Stimulated activated CD4-positive, alpha-beta T cell treated with anti-CD3 and anti-CD28 coated beads, TNF-alpha, amount 100 ng/mL, for 24 hours (primary cell): ENCODE measurements at places on chromosomes 7 and 10.

DNA sequence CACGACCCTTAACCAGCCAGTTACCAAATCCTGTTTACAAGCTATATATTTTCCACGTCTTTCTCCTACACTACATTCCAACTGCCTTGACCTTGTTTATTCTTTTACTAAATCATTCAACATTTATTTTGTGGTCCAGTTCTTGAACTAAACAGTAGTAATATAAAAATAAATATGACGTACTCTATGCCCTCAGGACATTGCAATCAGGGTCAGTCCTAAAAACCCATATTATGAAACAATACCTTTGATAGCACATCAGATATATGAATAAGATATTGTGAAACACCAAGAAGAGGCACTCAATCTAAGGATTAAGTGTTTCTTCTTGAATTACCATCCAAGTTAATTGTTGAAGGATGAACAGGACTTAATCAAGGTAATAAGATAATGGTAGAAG lies 52.5 kb upstream of the WNT16 start:
- no peak for DNase-seq

DNA sequence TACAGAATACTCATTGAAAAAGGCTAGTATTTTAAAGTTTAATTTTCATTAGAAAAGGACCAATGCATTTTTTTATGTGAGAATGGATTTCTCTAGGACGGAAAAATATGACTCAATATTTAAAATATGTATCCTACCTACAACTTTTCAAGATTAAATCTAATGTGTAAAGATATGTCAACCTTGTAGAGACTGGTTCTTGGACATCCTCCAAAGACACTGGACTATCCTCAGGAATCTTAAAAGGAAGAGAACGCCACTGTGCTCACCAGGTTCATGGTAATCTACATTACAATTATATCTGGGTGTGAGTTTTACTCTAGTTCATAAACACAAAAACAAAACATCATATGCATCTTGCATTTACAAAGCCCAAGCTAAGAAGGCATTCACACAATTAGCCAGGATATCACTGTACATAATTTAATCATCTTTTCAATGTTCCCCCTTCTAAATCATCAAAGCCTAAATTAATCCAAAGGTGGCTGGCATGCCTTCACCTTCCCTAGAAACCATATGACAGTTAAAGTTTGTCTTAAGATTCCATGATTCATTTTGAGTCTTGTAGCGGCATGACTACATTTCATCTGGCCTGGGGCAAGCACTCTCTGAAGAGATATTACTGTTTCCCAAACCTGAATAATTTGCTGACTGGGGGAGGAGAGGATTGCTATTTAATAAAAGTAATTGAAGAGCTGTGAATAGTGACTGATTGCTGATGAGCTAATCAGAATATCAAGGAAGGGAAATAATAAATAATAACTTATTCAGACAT lies 12.0 kb downstream of the SGCE start:
- DNase-seq = no peak

DNA sequence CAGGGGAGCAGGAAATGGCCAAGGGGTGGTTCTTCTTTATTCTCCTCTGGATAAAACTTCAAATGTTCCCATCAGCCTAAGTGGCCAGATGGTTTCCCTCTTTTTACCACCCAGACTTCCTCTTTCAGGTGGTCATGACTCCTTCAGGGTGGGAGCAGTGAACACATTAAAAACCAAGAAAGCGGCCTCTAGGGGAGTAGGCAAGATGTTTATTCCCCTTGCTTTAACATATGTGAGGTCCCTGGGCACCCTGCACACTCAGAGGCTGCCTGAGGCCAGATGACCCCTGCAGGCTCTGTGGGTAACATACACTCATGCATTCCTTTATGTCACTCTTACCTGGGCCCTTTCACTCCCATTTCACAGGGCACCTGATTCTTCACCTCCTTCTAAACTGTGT lies 357.4 kb downstream of the ABCA13 start:
- DNase-seq = no peak

DNA sequence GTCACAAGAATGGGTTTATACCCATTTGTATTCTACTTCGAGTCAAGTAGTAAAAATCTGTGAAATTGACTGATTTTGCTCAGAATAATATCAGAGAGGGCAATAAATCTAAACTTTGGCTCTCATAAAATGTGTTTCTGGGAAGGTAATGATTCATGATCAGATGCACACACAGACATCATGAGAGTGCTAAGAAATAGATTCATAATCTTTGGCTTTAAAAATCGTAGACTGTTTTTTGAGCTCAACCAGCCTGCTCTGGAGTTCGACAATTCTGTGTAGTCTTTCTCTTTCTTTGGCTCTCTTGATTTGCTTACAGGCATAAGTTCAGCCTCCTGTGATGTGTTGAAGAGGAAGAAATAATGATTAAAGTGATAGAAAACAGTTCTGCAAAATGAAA lies 494.7 kb downstream of the SDK1 start:
- no peak for DNase-seq

DNA sequence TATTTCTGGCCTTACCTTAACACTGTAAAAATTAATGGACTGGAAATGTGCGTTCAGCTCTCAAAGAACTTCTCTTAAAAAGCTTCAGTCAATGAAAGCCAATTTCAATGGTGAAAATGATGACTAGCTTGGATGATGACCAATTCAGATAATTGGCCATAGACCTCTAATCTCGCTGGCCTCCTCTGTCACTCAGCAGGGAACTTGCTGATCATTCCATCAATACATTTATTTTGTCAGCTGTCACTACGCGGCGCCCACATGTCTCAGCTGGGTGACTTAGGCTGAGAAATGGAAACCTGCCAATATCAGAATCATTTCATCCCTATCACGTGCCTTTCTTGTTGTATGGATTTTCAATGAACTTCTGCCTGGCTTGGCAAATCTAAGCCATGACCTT lies 673.0 kb upstream of the AUTS2 start:
- DNase-seq = no peak

DNA sequence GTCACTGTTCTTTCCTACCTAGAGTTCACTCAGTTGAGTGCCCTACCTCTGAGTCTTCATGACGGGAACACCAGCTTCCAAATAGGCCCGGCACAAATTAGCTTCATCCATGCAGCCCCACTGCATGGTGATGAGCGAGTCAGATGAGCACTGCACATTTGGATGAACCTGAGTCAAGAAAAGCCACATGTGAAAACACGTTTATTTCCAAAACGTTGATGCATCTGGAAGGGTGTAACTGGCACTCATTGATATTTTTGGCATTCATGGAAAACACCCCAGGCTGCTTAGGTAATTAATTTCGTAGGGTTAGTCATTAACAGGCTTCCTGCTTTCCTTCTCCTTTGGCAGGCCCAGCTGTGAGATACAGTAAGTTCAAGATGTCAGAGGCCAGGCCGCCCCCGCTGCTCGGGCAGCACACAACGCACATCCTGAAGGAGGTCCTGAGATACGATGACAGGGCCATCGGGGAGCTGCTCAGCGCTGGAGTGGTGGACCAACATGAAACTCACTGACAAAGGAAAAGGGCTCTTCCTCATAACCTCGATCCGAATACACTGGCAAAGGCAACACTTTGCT lies 725.2 kb downstream of the SUGCT start:
- DNase-seq = no peak

DNA sequence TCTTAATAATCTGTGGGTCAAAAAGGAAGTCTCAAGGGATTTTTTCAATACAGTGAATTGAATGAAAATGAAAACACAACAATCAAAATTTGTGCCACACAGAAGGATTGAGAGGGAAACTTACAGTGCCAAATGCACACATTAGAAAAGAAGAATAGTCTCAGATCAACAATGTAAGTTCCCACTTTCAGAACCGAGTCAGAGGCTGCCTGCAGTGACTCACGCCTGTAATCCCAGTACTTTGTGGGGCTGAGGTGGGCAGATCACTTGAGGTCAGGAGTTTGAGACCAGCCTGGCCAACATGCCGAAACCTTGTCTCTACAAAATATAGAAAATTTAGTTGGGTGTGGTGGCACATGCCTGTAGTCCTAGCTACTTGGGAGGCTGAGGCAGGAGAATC lies 12.5 kb upstream of the KEL start:
- no peak for DNase-seq

- no peak for DNase-seq
Observed at GRCh38 chr10:102504179-102504975, 605 bp downstream of the SUFU start.

- no peak for DNase-seq
Observed at GRCh38 chr10:61454541-61454940, 1.4 kb upstream of the TMEM26 start.

DNA sequence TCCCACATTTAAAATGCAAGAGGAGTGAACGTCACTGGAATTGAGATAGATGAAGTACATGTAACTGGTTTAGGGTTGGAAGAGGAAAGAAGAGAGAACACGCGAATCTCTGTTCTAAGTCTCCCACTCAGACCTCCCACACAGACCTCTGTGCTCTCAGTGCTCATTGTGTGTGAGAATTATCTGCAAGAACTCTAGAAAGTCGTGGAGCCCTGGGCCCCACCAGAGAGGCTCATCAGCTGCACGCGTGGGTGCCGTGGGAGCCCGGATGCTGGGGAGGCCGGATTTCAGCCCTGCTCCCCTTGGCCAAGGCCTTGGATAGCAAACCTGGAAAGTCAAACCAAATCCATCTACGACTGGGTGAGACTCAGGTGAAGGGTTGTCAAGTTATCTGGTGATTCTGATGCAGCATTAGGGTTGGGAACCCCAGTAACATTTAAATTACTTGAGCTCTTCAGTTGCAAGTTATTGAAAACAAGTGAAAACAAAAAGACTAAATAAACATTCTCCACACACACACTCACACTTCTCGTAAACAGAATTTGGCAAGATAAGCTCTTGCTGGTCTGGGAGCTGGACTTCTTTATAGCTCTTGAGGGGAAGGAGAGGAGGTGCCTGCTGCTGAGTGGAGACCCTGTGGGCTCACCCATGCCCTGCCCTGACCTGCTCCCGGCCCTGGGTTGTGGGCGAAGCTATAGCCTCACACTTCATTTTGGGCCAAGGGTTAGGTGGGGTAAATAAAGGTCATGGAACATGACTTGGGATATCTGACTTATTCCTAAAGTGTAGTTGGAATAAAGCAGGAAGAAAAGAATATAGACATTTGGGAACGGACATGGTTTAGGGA lies 250.3 kb downstream of the ADARB2 start:
- no peak for DNase-seq

DNA sequence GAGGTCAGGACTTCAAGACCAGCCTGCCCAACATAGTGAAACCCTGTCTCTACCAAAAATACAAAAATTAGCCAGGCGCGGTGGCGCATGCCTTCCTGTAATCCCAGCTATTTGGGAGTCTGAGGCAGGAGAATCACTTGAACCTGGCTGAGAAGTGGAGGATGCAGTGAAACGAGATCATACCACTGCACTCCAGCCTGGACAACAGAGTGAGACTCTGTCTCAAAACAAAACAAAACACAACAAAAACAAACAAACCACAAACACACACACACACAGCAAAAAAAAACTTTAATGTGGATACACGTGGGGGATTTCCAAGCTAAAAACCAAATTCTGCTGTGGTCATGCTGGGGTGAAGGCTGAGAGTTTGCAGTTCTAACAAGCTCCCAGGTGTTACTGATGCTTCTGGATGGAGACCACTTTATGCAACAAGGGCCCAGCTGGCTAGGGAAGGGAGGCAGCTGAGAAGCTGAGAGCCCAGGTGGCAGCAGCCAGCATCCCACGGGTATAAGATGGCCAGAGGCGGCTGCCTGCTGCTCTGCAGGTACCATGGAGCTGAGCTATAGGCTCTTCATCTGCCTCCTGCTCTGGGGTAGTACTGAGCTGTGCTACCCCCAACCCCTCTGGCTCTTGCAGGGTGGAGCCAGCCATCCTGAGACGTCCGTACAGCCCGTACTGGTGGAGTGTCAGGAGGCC lies at the start of gene ZP3:
ZP3 (plus strand) TSS at position 538 of the 699 bp plus-strand sequence; CDS start at position 553, 15 bp downstream.
- DNase-seq = no peak

- DNase-seq = no peak
Observed at GRCh38 chr10:93267521-93267920, 193.8 kb downstream of the CYP26A1 start.

DNA sequence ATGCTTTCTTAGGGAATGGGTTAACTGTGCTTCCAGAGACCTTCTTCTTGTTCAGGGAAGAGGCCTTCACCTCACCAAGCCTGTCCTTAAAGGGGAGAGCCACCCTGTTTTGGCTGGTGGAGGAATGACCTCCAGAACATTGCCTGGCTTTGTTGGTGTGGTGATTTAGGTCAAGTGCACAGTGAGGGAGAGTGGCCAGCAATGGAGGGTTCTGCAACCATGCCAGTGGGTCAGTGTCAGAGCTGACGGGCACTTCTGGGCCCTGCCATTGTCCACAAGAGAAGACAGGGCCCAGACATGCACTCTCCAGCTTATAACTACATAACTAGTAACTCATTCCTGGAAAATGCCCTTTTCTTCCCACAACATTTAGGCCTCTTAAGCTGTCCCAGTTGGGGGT lies 238.5 kb upstream of the AKR1E2 start:
- no peak for DNase-seq

DNA sequence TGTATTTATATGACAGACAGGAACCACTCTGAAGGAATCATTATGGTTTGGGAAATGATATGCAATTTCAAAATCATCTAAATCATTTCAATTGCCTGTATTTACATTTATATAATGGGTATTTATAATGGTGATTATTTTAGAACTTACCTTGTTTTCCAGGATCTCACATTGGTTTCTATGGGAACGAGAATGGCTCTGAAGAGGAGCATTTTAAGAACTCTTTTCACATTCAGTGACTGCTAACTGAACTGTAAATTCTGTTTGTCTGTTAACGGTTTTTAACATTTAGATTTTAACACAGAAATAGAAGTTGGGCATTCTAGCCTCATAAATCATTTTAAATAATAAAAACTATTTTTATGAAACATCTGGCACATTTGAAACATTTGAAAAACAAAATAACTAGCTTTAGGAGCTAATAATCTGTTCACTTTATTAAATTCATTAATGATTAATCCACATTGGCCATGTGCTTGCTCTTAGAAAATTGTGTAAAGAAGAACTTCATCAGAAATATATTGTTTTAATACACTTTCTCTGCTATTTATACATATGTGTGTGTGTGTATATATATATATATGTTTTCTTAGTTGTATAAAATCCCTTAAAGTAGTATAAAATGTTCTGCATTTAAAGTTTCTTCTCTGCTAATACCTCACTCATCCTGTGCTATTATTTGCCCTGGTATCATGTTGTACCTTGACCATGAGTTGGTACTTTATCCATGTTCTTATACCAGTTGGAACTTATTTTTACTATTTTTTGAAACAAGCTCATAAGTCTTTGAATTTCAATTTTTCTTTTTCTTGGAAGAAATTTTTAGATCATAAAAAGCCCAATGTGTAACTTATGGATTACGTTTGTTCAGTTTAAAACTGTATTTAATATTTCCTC lies 8.7 kb upstream of the SEM1 start:
- no peak for DNase-seq

DNA sequence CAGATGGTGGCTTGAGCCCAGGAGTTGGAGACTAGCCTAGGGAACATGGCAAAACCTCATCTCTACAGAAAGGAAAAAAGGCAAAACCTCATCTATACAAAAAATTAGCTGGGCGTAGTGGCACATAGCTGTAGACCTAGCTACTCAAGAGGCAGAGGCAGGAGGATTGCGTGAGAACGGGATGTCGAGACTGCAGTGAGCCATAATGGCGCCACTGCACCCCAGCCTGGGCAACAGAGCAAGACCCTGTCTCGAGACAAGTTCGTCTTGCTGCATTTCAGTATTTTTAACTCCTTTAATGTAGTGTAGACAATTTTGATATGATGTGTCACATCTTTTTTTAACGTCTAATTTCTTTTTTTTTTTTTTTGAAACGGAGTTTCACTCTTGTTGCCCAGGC lies 31.4 kb upstream of the KMT2C start:
- DNase-seq = no peak

GRCh38 chr10:127648885-127649284 lies 88.1 kb upstream of the FOXI2 start:
- no peak for DNase-seq

- no peak for DNase-seq
Observed at GRCh38 chr7:2231992-2232765, 566 bp downstream of the MAD1L1 start.
